Activated T-helper 1 cell treated with anti-CD3 and anti-CD28 coated beads, Interleukin-2, amount 50 U/mL, for 16 hours (primary cell): ENCODE measurements at places on chromosomes 2 and 18.

- DNase-seq: no peak
These were observed 107.0 kb downstream of the BCL2L11 start for GRCh38 chr2:111227716-111228141.

GRCh38 chr2:120625865-120626560 is 109.7 kb upstream of the GLI2 start:
- no peak for DNase-seq

- DNase-seq: no peak
These were observed 11.3 kb downstream of the MEIS1 start for GRCh38 chr2:66445925-66446871.

- no peak for DNase-seq
These were observed 511.9 kb upstream of the NRP2 start for GRCh38 chr2:205170399-205170798.

DNA sequence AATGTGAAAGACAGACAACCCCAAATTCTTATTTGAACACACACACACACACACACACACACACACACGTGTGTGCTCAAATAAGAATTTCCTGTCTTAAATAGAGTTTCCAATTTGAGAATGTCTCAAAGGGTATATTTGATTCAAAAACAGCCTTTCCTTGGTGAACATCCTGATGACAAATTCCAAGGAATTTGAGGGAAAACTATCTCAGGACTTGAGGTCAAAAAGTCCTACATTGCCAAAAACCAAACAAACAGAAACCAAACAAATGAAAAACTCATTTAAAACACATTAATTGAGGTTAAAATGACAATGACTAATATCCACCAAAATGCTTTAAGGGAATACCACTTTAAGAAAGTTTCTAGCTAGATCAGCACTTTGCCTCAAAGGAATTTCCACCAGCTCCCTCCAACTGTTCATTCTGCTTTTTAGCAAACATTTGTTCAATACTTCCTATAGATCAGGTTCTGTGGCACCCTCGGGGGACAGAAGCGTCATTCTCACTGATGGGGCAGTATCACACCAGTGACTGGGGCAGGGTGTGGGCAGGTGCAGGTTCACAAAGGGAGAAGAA is 232.1 kb upstream of the TRIB2 start:
- DNase-seq: no peak

- no peak for DNase-seq
These were observed 165.3 kb upstream of the STK17B start for GRCh38 chr2:196336715-196337114.

- no peak for DNase-seq
These were observed 3.0 kb downstream of the HPCAL1 start for GRCh38 chr2:10305715-10306114.

GRCh38 chr2:201404699-201405280 is 46.5 kb downstream of the TRAK2 start:
- DNase-seq: no peak

DNA sequence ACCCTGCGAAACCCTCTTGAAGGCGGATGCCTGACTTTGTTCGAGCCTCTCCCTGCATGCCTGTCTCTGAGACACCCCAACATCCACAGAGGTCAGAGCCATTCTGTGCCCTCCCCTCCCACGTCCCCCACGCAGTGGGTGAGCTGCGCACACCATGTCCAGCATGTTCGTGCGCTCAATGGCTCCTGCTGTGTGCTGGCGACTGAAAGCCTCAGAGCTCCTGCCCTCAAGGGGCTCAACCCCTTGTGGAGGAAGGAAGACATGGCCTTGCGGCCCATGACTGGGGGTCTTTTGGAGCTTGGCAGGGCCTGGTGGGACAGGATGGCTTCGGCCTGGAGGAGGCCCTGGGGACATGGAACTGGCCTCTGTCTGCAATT is 45.7 kb downstream of the ANKMY1 start:
- no peak for DNase-seq

GRCh38 chr2:123993728-123994323 is 31.3 kb upstream of the CNTNAP5 start:
- no peak for DNase-seq

DNA sequence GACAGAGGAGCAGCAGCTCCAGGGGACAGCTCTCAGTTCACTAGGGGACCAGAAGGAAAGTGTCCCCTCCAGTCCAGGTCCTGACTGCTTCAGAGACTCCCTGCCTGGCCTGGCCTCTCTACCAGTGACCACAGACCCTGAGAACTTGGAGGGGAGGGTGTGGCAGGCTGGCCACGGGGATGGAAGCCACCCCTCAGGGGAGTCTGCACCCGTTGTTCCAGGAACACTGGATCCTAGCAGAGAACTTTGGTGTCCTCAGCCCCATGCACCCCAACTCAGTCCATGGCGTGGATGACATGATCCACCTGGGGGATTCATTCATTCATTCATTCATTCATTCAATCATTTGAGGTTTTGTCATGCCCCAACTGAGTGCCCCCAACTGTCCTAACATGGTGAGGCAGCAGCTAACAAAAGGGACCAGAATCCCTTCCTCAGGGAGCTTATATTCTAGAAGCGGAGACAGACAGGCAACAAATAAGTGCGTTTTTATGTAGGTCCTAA is 31.9 kb downstream of the MYO7B start:
- no peak for DNase-seq

GRCh38 chr2:64937687-64938491 is 51.3 kb upstream of the SLC1A4 start:
- no peak for DNase-seq

DNA sequence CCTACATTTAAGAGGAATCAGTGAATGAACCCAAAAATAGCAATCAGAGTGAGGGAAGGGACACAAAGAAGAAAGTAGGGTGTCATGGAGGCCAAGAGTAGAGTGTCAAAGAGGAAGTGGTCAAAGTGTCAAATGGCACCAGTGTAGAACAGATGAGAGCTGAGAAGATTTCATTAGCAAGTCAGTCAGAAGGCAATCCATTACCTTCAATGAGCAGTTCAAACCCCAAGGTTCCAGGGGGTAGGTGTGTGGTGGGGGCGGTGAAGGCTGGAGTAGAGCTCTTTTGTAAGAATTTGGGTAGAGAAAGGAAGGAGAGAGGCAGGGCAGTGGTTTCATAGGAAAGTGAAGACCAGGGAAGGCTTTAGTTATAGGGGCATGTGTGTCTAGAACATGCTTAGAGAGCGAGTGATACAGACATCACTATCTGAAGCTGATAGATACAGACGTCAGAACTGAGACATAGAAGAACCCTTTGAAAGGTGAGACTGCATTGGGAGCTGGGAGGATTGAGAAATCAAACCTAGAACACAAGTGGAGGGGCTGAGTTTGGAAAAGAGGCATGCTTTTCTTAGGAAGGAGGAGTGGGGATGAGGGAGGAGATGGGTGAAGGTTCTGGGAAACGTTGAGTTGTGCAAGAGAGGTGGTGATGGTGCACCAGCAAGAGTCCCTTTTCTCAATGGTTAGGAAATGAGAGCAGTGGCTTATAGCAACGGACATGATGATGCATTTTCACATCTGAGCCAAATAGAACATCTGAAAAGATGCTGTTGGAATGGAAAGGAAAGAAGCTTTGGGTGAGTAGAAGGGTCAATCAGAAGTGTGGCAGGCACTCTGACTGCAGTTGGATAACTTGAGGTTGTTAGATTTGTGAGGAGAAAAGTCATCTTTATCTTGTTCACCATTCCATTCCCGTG is 48.9 kb upstream of the IL1RL1 start:
- DNase-seq: no peak

- no peak for DNase-seq
These were observed 604 bp upstream of the STK11IP start for GRCh38 chr2:219596954-219597551.

DNA sequence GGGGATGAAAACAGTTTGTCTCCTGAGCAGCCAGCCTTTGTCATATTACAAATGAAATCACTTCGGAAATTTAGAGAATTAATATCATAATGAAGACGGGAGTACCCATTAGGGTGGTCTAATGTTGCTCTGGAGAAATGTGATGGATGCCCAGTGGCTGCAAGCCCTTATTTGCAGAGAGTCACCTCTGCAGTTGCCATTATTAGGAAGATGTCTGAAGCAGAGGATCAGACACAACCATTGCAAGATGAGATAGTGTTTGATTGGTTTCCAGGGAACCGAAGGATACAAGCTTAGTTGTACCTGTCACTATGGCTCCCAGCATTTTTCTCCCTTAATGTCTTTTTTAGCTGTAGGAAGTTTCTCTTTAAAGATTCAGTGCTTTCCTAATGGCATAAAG is 272.4 kb downstream of the FIGN start:
- DNase-seq: no peak
